ENCODE measurements at places on chromosomes 1 and 21.

DNA sequence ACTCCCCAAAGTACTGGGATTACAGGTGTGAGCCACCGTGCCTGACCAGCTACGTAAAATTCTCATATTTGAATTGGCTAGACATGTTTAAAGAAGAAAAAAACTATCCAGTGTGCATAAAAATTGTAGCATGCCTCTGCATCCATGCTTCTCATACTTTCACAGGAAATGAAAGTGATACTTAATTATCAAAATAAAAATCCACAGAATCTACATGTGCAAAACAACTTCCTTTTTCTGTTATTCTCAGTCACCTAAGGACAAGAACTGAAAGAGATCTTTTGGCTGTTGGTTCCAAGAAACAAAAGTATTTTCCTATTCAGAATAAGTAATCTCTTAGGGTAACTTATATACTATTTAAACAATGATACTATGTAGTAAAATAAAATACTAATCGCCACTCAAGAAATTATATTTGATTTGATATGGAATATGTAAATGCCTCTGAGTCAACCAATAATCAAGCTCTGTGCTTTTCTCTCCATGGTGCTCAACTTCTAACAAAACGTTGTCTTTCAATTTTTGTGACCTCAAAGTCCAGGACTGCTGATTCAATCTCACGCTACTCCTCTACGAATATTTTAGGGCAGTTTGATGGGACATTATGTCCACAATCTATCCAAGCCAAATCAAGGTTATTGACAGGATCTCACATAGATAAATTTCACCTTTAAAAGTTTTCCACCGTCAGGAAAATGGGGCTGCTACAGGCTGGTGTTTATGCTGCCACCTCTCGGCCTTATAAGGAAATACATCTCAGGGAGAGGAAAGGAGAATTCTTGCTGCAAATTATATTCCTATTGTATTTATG lies 102.7 kb downstream of the ZNF281 start:
- no peak for DNase-seq

DNA sequence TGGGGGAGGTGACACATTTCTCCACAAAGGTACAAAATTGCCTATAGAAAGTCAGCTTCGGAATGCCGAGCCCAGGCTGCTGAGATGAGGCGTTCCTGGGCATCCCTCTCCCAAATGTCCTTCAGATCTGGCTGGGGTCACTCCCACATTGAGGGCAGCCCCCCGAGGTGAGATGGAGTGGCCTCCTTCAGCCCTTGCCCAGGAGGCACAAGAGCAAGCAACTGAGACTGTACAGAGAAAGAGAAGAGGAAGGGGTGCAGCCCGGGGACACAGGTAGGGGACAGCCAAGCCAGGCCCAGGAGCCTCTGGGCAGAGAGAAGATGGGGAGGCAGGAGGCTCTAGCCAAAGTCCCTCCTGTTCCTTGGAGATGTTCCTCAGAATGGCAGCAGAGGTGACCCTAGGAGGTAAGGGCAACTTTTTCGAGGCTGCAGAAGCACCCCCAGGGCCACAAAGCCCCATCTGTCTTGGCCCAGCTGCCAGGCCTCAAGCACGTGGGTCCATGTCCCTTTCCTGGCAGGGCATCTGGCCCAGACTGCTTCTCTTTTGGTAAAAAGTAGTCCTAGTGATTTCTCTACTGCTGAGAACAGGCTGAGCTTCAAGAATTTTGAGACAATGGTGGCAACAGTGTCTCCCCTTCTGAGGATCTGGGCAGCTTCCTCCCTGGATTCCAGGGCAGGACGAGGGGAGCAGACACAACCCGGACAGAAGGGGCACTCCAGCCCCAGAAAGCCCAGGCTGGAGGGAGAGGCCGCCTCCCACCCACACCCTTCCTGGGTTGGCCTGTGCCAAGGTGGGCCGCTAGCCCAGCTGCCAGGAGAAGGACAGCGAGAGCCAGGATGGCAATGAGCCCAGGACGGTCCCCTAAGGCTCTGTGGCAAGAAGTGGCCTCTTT lies 68.0 kb downstream of the LRRN2 start:
- no peak for DNase-seq

- DNase-seq, result no peak
Measured at GRCh38 chr1:172184506-172185191, 235.8 kb upstream of the C1orf105 start.

GRCh38 chr1:178885869-178886268 lies 15.0 kb upstream of the ANGPTL1 start:
- DNase-seq, result no peak

DNA sequence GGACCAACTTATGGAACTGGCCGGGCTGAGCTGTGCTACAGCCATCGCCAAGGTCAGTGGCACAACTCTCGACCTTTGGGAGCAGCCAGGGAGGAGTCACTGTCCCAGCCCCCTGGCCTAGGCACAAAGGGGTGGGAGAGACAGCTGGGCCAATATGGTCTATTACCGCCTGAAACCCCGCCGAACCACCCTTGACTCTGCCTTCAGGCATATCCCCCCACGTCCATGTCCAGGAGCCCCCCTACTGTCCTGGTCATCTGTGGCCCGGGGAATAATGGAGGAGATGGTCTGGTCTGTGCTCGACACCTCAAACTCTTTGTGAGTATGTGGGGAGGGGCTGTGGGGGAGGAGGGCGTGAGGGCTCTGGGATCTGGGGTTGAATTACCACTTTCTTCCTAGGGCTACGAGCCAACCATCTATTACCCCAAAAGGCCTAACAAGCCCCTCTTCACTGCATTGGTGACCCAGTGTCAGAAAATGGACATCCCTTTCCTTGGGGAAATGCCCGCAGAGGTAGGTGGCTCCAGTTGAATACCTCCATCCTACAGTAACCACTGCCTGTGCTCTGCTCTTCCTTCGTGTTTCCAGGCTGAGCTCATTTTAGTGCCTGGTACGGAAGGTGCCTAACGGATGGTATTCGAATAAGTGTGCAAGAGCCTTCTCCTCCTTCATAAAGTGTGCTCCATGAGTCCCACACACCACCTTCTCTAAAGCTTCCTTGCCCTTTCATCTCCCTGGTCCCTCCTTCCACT lies 758 bp downstream of the NAXE start:
- DNase-seq, result no peak

GRCh38 chr1:184387476-184388318 lies 868 bp downstream of the C1orf21 start:
- no peak for DNase-seq

- no peak for DNase-seq
Measured at GRCh38 chr1:228004856-228005462, 1.8 kb upstream of the WNT3A start.

- DNase-seq, result peak; percentile 78
Measured at GRCh38 chr1:45629035-45629434, 5.2 kb upstream of the CCDC17 start.

DNA sequence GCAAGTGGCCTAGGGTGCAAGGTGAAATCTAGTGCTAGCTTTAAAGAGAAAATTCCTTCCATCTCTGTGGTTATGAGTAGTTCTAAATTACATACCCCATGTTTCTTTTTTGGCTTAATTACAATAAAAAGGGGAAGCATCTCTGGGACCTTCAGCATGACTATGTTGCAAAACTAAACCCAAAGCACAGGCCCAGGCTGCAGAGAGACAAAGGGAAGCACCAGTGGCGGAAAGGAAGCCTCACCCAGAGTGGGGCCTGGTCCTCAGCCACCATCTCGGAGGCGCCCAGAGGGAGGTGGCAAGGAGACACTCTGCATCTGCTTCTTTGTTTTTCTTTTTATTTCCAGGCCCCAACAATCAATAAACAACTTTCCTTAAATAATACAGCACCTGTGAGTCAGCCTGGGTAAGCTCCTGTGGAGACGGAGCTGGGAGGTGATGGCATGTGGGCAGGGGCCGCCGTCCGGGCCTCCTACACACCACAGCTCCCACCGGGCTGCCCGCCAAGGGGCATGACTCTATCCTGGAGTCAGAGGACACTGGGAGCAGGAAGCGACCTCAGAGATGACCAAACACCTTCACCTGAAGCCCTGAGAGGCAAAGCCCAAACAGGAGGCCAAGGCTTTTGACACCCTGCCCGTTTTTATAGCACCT lies 21.7 kb downstream of the ITPKB start:
- DNase-seq, result no peak

DNA sequence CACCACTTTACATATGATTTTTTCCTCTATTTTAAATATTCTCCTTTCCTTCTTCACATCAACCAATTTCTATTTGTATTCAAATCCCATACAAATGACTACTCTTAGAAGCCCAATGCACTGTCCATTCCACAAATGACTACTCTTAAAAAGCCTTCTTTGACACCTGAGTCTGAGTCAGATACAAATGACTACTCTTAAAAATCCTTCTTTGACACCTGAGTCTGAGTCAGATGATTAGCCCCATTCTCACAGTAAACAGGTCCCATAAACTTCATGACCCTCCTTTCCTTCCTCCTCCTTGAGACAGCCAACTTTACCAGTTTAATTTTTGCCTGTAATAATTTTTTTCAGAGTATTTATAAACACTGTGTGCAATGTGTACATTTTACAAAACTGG lies 231.3 kb upstream of the USP25 start:
- DNase-seq, result no peak

DNA sequence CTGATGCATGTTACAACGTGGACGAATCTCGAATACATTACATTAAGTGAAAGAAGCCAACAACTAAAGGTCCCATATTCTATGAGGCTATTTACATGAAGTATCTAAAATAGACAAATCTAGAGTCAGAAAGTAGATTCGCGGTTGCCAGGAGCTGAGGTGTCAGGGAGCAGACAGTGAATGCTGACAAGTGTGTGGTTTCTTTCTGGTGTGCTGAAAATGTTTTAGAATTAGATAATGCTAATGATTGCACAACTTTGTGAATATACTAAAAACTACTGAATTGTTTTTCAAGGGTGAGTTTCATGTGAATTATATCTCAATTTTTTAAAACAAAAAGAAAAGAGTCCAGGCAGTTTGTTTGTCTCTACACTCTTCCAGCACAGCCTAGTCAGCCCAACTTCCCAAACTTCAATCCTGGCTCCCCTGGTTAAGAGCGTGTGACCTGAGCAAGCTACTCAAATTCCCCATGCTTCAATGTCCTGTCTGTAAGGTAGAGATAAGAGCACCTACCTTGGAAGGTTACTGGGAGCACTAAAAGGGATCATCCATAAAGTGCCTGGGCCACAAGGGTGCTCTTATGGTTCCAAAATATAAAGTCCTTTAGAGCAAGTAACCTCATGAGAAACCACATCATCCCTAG lies 20.9 kb downstream of the HLCS start:
- DNase-seq, result no peak

GRCh38 chr21:31786164-31786920 lies 54.4 kb upstream of the SCAF4 start:
- DNase-seq, result no peak

DNA sequence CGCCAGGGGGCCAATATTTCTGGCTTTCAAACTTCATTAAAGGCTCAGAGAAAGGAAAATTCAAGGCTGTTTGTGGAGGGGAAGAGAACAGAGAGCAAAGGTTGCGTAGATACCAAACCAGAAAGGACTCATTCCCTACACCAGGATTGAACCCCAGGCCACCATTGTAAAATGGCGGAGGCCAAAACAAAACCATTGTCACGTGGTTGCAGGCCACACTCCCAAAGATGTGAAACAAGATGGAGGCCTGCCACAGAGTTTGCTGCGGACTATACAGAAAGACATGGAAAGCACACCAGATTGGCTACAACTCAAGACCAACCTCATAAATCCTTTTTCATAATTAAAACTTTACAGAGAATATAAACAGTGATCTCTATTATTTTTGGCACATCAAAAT lies 116.5 kb downstream of the KCNK1 start:
- no peak for DNase-seq

DNA sequence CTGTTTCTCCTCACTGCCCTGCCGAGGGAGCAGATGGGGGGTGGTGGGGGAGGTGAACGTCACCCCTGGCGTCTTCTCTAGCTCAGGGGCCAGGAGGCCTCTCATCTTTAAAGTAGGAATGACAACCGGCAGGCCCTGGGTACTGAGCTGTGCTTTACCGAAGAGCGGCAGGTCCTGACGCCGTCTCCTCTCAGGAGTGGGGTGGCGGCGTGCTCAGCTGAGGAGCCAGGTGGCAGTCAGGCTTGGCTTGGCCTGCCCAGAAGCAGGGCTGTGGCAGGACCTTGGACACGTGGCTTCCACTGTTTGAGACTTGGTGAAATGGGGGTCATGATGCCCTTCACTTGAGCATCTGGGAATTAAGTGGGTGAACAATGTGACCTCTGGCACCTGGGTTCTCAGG lies 3.1 kb downstream of the RER1 start:
- no peak for DNase-seq

- DNase-seq, result no peak
Measured at GRCh38 chr1:156591432-156592157, at the start of gene NAXE. TSS of gene NAXE (plus strand) at chr1:156591776. CDS start at chr1:156591805, 29 bp downstream.

GRCh38 chr1:228781161-228781808 lies 46.0 kb downstream of the RHOU start:
- no peak for DNase-seq

DNA sequence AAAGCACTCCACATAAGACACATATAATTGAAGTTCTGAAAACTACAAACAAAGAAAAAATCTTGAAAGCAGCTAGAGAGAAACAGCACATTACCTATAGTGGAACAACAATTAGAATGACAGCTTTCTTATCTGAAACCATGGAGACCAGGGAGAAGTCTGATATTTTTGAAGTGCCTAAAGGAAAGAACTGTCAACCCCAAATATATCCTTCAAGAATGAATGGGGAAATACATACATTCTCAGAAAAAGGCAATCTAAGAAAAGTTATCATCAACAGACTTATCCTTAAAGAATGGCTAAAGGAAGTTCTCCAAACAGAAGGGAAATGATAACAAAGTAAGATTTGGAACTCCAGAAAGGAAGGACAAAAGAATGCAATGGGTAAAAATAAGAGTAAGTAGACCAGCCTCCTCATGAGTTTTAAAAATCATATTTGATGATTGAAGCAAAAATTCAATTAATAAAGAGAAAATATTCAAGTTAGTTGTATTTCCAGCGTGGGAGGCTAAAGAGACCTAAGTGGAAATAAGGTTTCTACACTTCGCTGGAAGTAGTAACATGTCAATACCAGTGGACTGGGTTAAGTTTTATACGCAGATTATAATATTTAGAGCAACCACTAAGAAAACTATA lies 170.8 kb upstream of the SAMSN1 start:
- no peak for DNase-seq

DNA sequence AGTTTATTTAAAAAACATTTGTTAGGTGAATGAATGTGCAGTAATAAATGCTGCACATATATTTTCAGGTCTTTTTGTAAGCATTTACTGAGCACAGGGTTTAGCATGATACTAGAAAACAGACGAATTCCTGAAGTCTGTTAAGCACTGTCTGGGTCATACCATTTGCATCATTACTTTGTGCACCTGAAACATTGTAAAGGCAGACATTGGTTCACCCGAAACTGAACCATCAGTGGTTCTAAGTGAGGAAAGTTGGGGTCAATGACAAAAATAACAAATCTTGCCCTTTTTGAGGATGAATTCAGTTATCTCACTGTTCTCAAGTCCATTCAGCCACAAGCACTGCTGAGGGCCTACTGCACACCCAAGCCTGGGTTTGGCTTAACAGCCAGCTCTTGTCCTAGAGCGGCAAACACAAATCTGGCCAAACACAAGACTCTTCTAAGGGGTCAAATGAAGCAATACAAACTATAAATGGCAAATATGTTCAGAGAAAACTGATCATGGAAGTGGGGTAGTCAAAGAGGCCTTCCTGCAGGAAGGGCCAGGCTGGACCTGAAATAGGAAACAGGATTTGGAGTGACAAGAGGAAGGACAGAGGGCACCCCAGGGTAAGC lies 21.8 kb downstream of the TRABD2B start:
- no peak for DNase-seq
